OCI-LY7 (cell line): ENCODE measurements at places on chromosomes 6 and 20.

- no peak for DNase-seq
Observed at GRCh38 chr6:148294059-148294458, 48.6 kb upstream of the SASH1 start.

DNA sequence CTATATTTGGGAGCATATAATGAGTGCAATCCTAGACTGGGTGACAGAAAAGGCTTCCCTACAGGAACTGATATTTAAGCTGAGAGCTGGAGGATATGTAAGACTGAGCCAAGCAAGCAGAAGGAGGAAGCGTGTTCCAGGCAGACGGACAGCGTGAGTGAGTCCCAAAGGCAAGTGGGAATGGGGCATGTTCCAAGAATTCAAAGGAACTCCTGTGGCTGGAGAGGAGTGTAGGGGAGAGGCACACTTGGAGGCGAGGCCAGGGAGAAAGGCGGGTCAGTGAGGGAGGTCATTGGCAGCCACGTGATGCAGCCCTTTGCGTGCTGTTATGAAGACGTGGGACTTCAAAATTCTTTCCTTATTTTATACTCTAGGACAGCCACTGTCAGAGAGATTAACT, 27.9 kb upstream of the SGK1 start:
- no peak for DNase-seq

DNA sequence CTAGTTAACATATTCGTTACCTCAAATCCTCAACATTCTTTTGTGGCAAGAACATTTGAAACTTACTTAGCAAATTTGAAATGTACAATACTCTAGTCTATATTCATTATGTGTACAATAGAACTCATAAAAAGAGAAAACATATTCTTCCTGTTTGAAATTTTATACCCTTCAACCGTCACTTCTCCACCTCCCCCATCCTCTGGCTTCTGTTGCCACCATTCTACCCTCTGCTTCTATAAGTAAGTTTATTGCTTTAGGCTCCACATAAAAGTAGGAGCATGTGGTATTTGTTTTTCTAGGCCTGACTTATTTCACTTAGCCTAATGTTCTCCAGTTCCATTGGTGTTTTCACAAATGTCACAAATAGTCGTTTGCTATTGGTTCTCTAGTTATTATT, 205.3 kb downstream of the TENT5A start:
- DNase-seq, result no peak

GRCh38 chr6:150486048-150486447, 113.6 kb upstream of the PLEKHG1 start:
- DNase-seq, result no peak

GRCh38 chr6:37897818-37898515, 78.4 kb downstream of the ZFAND3 start:
- no peak for DNase-seq

GRCh38 chr6:154458565-154459470, 51.7 kb downstream of the CNKSR3 start:
- DNase-seq, result no peak
